ENCODE measurements at places on chromosomes 7 and 10. TPM values are rescaled to one million over a fixed set of nuclear protein-coding genes. Genes with fewer than 3 reads are reported as not detected.

- no peak for DNase-seq
Measured at GRCh38 chr7:48428091-48428684, 256.9 kb downstream of the ABCA13 start.

- no peak for DNase-seq
Measured at GRCh38 chr7:139495580-139496125, 12.2 kb upstream of the KLRG2 start.

GRCh38 chr10:131113709-131114291 is 197.7 kb downstream of the TCERG1L start:
- DNase-seq = no peak

DNA sequence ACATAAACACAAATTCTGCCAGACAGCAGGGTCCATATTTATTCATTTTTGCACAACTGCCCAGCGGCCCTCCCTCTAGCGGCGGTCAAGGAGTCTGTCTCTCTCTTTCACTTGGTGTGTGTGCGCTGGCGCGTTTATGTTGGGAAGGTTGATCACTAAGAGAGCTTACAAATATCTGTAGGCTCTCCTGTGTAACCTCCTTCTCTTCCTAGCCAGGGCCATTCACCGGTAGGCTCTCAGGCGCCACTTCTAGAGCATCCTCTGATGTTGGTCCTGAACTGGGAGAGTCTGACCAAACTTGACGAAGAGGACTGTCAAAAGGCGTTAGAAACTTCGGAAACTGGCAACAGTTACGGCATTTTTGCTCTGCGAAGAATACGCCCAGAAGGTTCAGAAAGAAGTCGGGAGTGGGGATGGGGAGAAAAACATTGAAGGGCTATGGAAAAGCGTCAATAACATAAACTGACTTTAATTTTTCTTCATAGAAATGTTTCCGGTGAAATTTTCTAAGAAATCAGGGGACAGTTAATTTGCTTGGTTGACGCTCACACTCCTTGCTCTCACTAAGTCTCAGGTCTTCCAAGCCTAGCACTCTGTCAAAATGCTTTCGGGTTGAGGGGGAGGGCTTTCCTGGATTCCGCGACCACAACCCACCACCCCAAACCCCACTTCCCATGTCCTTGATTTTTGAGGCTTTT is 731.1 kb downstream of the ZWINT start:
- DNase-seq = peak; percentile 5

- DNase-seq = no peak
Measured at GRCh38 chr7:80249619-80250295, 115.1 kb downstream of the GNAI1 start.

The GRM3 gene
- total RNA-seq = not detected

DNA sequence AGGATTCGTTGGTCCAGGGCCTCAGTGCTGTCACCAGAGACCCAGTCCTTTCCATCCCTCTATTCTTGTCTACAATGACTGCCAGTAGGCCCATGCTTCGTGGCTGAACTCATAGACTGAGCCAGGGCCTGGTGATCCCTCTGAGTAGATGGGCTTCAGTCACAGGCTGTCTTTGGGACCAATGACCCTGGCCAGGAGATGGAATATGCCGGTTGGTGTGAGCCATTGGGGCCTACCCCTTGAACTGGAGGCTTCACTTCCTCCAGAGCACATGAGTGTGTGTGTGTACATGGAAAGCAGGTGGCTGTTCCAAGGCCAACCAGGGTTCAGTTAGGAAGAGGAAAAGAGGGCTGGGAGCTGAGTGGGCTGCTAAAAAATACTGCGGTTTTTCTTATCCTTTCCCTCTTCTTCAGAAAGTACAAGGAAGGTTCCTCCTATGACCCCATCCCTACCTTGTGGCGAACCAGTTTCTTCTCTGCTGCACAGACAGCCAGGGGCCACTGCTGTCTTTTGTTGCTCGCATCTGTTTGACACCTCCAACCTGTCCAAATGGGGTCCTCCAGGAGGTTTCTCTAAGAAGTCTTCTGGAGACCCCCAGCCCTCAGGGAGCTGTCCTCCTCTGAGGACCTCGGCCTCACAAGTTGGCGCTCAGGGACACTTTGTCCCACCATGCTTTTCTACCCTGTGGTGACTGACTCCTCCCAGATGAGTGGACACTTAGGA is 36.6 kb downstream of the ADRA2A start:
- no peak for DNase-seq

DNA sequence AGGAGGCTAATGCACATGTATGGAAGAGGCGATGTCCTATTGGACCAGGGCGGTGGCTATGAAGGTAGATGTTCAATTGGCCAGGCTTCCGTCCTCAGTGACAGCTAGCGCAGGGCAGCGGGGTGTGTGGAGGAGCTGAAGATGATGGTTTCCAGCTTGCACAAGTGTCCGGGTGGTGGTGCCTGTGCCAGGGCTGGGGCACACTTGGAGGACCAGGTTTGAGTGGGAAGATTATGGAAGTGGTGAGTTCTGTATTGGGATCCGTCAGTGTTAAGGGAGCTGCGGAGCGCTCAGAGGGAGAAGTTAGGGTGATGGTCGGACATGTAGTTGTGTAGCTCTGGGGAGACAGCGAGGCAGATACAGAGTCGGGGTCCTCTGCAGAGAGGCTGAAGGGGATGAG is 8.5 kb upstream of the TBL2 start:
- no peak for DNase-seq

GRCh38 chr7:39144420-39144819 is 166.7 kb downstream of the POU6F2 start:
- DNase-seq = no peak

The CYP2C9 gene
- not detected for total RNA-seq

DNA sequence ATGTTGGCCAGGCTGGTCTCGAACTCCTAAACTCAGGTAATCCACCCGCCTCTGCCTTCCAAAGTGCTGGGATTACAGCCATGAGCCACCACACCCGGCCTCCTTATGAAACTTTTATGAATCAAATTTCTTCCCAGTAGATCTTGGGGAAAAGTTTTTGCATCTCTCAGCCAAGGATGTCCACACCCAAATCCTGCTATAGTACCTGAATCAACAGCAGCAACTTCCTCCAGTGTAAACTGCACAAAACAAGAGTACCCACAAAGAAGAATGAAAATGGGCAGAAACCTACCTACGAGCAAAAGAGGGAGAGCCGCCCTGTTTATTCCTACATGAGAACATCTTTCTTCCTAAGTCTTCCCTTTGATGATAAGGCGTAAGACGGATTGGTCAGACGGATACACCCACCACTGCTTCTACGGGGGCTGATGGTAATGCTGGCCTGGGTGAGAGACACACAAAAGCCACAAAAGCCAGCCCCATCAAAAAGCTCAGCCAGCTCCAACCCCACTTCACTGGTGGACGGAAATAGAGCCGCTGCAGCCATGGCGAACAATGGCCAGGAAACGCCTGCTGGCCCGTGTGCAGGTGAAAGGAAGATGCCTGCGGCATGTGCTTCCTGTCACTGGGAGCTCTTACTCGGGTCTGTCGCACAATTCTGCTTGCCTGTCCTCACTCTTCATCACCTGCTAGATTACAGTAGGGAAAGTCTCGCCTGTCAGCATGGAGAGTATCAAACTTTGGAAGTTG is 10.4 kb downstream of the JCAD start:
- no peak for DNase-seq

DNA sequence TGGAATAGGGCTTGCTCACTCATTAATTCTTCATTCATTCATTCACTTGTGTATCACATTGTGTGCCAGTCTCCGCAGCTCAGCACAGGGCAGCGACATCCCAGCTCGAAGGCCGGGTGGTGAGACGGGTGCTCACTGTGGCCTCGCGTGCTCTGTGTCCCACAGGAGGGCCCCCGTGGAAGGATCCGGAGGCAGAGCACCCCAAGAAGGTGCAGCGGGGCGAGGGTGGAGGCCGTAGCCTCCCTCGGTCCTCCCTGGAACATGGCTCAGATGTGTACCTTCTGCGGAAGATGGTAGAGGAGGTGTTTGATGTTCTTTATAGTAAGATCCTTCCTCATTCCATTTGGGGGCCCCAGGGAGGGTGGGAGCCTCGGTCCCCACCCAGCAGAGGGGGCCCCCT is 61.6 kb downstream of the GTF2IRD1 start:
- no peak for DNase-seq

The PON3 gene
- not detected for total RNA-seq

The NME8 gene
- total RNA-seq = not detected

GRCh38 chr7:74572301-74572979 is 85.1 kb upstream of the GTF2I start:
- DNase-seq = peak; percentile 62

GRCh38 chr7:74545921-74546320 is 92.2 kb downstream of the GTF2IRD1 start:
- no peak for DNase-seq

- no peak for DNase-seq
Measured at GRCh38 chr7:91913612-91914011, 27.1 kb upstream of the AKAP9 start.

DNA sequence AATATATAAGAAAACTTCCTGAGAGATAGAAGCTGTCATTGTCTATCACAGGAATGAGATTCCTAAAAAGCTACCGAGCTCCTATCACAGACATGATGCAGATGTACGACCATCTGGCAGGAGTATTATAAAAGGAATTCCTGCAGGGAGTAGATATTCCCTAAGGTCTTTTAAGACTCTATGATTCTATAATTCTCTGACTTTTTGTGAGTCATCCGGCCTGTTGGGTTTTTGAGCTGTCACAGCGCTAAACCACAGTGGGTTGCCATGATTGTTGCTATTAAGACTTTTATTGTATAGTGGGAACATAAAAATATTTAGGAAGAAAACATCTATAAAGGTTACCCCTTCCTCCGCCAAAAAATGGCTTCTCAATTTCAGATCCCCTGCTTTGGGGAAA is 223.4 kb downstream of the BMPER start:
- DNase-seq = peak; percentile 84

- peak; percentile 32 for DNase-seq
Measured at GRCh38 chr7:85682833-85683620, 496.2 kb upstream of the SEMA3D start.

DNA sequence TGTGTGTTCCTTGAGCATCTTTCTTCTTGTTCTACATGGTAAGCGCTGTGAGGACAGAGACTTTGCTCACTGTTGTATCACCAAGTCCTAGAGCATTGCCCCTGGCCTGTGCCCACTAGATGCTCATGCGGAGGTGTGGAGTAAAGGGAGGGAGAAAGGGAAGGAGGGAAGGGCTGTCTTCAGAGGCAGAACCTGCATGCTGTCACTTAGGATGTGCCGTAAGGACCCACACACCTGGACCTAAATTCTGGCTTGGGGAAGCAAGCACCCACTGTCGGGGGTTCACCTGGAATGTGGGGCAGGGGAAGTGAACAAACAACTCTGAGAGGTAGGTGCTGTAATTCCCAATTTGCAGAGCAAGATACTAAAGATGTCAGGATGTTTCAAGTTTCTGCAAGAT is 129.5 kb downstream of the PTPN20 start:
- no peak for DNase-seq

GRCh38 chr10:130224228-130224627 is 88.0 kb downstream of the GLRX3 start:
- DNase-seq = no peak

GRCh38 chr7:75688200-75689136 is 50.3 kb downstream of the HIP1 start:
- DNase-seq = no peak

- DNase-seq = peak; percentile 70
Measured at GRCh38 chr10:4270116-4270515, 485.1 kb upstream of the KLF6 start.

The TYW1B gene
- total RNA-seq = 1.3 TPM

The FAM13C gene
- total RNA-seq = 0.22 TPM

DNA sequence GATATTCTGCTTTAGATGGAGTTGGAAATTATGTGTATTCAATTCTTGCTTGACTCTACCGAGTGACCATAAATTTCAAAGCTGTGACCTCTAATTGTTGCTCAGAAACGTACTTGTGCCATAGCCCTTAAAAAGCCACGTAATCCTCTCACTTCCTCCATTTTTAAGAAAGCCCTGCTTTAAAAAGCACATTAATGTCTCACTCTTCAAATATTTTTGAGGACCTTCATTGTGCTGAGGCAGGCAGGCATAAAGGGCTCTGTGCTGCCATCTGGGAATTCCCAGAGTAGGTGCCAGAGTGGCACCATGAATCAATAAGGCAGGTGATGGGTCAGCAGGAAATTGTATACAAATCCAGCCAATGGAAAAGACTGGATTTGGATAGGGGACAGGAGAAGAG is 97.7 kb upstream of the FAM204A start:
- DNase-seq = no peak

- no peak for DNase-seq
Measured at GRCh38 chr10:128721963-128722445, 595.8 kb upstream of the MKI67 start.

The ANKRD61 gene
- total RNA-seq = not detected

DNA sequence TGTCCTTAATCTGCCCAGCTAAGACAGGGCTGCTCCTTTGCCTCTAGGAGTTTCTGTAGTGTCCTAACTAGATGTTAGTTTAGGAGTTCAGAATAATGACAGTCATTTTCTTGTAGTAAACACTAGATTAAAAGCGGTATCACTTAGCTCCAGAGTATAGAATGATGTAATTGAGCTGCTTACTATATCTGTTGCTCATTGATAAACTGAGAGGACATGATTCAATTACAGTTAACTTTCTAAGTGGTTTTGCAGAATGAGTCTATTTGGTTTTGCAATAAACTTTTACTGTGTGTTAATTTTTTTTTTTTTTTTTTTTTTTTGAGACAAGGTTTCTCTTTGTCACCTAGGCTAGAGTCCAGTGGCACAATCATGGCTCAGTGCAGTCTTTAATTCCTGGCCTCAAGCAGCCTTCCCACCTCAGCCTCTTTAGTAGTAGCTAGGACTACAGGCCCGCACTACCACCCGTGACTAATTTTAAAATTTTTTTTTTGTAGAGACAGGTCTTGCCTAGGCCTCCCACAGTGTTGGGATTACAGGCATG is 1.8 kb downstream of the STMP1 start:
- DNase-seq = no peak

DNA sequence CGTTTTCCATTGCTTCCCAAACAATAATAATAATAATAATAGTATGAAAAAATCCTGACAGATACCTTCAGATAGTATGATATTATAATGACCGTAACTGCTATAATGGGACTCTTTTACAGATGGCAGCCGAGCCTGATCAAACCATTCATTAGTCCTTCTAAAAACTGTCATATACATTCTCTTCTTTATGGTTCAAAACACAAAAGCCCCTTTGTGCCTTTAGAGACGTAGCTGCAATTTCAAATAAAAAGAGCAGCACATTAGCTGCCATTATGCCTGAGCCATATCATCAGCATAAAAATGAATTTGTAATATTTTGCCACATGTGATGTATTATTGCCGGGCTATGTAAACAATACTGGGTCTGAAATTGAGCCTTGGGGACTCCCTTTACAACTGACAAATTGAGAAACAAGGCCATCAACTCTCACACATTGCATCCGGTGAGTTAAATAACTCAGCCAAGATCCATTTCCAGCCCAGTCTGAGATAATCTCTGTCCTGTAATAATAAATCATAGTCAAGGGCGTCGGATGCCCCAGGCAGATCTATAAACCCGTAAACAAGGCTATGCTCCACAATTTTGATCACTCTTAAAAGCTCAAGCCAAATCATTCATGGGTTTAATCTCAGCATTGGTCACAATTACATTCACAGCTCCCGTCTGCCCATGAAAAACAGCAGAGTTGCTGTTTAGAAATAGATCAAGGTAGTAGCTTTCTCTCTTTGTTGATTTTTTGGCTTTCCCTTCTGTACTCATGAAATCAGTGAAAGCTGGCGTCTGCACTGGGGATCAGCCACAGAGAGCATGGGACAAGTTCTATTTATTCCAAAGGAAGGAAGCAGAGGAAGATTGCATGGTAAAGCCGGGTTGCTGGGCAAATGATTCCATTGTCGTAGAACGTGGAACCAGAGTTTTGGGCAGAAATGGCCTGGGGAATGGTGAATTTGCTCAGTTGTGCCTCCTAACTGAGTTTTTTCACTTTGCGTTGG is 150.1 kb upstream of the BMPER start:
- no peak for DNase-seq

- no peak for DNase-seq
Measured at GRCh38 chr7:55202150-55202913, 162.8 kb upstream of the LANCL2 start.
